ENCODE measurements at places on chromosomes 2 and 18.

DNA sequence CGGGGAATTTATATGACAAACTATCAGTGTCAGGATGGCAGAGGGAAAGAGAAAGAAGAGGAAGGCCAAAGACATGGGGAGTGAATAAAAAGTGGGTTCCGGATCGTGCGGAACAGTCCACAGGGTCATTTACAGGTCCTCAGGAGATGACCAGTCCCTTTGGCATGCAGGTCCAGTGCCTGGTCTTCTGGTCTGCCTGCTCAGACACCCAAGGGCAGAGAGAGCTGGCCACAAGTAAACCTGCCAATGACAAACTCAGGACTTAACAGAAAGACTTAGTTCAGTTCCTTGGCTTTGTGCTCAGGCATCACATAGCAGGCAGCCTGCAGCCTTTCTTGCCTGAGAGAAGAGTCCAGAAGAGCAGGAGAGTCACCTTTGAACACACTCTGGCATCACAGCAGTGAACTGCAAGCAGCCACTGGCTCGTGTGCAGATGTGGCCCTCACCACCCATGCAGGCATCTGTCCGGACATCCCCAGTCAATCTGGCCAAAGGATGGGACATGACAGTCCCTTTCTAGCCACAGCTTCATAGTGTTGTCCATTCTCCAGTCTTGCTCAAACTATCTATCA, 14.0 kb downstream of the TMEM127 start:
- DNase-seq: no peak

GRCh38 chr2:56613254-56613653, 429.5 kb downstream of the CCDC85A start:
- DNase-seq: no peak

DNA sequence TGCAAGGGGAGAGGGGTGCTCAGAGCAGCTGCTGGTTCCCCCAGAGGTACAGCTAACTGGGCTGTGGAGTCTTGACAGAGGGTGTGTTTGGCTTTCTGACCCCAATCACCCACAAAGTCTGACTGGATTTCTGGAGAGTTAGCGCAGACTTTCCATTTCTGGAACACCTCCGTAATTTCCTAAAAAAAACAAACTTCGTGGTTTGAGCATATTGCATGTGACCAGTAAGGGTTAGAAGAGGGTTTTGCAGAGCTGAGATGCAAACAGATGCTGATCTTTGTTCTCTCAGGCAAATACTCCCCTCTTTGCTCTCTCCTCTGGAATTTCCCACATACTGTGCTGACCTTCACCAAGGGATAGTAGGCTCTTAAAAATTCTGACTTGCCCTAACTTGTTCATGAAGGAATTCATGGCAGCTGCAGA, 44.5 kb upstream of the TMEM247 start:
- DNase-seq: no peak

DNA sequence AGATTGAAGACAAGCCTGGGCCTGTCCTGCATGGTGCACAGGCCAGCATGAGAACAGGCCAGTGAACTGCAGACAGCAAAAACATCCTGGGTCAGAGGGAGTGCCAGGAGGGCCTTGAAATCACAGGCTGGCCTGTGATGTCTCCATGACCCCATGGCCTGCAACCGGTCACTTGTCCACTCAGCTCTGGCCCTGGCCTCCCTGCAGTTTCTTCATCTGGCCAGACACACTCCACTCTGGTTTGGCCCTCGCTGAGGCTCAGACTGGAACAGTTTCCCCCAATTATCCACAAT, 12.6 kb downstream of the CYRIA start:
- DNase-seq: no peak

DNA sequence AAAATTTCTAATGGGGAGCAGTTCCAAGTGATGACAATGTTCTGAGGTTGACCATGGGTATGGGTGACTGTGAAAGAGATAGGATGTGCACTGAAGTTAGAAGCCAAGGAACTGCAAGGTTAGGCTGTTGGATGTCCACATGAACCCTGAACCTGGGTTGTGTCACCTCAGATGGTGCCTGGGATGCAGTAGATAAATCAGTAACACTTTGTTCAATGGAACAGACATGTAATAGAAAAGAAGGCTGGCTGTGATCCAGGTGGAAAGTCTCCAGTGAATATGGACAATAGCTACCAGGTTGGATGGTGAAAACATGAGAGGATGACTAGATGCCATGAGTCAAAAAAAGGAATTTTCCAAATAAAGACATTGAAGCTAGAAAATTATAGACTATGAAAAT, 131.4 kb downstream of the TRABD2A start:
- no peak for DNase-seq

DNA sequence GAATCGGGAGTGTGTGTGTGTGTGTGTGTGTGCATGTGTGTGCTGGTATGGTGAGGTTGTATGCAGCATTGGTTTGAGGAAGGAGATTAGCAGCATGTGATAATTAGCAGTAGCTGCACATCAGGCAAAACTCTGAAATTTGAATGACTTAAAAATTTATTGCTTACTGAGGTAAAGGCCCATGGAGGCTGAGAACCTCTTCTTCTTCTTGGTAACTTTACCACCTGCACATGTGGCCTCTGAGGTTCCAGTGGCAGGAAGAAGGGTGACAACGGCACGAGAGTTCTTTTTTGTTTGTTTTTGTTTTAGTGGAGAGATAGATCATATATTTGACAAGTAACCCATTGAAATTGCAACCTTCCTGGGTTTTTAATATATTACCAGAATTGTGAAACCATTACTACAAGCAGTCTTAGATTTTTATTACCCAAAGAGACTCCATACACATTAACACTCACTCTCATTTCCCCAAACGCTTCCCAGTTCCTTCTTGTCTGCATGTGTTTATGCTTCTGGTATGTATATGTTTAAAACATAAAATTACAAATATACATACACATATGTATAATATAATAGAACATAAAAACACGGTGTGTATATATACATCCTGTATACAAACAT, 292.1 kb downstream of the PTGR3 start:
- no peak for DNase-seq

DNA sequence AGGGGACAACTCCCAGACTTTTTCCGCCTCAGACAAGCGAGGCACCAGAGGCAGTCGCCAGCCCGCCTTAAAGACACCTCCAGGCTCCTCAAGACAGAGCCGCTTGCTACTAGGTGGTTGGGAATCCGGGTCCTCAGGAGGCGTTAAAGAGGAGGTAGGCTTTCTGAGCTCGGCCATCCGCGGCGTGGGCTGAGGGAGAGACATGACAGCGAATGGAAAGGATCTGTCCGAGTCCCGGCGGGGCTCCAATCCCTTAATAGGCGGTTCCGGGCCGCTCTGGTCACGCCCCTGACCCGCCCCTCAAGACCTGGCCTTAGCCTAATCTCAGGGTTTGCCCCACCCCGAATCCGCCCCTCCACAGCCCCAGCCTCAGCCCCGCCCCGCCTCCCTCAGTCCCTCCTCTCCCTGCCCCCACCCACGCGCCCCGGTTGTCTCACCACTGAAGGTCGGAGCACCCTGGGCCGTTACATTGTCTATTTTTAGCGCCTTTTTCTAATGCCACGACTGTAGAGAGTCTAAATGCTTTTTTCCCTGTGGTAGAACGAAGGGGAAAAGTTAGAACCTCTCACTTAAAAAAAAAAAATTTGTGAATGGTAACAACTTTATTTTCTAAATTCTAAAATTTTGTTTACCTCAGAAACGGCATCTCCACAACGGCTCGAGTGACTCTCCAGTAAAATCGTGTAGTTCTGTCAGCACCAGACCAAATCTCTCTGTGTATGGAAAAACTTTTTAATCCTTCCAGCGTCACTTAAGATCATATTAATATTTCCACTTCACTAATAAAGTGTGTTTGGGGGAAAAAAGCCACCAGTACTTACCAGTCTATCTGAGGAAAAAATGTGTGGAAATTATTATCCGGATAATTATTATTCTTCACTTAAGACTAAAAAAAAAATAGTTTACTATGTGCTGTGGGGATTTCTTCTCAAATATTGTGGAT, at the start of gene RAD51AP2:
TSS of gene RAD51AP2 (minus strand) at position 229 of the 943 bp plus-strand sequence. CDS start at position 204, 25 bp downstream.
- peak; percentile 1 for DNase-seq

GRCh38 chr2:31107591-31108300, 30.5 kb downstream of the GALNT14 start:
- no peak for DNase-seq

- DNase-seq: no peak
Observed at GRCh38 chr2:127462461-127462860, 44.2 kb downstream of the PROC start.

DNA sequence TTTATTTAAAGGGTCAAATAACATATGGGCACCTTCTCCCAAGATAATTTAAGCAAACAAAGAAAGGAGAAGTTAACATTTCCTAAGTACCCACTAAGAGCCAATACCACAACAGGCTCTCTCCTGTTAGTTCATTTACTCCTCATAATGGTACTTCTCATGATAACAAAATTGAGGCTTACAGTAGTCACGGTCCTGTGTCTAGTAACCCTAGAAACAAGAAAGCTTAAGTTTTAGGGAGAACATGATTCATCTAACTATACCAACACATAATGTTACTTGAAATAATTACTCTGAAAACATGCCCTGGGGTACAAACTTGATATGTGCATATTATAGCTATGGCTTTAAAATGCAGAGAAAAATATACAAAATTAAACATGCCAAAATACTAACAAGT, 19.8 kb downstream of the IWS1 start:
- no peak for DNase-seq

DNA sequence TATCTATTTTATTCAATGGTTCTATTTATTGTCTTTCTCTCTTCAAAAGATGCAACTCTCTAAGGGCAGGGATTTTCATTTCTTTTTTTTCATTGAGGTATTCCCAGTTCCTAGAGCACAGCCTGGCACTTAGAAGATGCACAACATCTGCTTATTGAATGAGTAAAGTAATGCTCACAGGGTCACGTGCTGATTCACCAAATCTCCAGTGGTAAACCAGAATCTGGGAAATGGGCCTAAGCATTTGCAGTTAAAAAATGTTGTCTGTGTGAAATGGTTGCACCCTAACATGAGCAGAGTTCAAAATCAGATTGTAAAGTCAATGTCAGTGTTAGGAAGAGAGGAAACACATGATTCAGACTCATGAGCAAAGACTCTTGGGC, 15.8 kb downstream of the SLC8A1 start:
- DNase-seq: no peak

GRCh38 chr2:203887677-203888076, 20.1 kb downstream of the CTLA4 start:
- DNase-seq: no peak

- no peak for DNase-seq
Observed at GRCh38 chr2:182810087-182810486, 56.4 kb downstream of the FRZB start.

DNA sequence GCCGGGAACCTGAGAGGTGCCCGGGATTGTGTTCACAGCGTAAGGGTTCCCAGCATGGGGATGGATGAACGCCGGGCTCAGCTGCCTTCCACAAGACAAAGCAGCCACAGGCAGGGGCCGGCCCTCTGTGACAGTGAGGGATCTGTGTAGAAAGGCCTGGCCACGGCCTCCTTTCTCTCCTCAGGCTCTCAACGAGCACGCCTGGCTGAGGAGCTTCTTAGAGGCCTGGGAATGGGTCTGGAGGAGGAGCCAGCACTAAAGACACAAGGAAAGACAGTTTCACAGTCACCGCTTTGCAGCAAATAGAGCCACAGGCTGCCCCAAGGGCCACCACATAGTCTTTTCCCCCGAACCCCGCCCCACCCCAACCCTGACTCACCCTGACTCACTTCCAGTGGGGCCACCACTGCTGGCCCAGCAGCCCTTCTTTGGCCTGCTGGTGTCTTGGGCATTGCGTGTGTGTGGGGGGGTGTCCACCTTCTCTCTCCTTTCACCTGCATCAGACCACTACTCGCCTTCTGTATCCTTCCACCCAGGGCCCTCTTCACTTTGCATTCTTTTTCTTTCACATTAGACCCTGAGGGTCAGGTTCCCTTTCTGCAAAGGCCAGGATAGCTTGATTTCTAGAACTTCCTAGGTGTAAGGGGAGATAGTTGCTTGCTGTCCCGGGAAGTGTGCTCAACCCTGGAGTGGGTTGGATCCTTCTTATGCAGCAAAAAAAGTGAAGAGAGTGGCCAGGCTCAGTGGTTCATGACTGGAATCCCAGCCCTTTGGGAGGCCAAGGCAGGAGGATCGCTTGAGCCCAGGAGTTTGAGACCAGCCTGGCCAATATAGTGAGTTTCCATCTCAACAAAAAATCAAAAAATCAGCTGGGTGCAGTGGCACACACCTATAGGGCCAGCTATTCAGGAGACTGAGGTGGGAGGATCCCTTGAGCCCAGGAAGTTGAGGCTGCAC, 19.3 kb upstream of the HPCAL1 start:
- DNase-seq: no peak

DNA sequence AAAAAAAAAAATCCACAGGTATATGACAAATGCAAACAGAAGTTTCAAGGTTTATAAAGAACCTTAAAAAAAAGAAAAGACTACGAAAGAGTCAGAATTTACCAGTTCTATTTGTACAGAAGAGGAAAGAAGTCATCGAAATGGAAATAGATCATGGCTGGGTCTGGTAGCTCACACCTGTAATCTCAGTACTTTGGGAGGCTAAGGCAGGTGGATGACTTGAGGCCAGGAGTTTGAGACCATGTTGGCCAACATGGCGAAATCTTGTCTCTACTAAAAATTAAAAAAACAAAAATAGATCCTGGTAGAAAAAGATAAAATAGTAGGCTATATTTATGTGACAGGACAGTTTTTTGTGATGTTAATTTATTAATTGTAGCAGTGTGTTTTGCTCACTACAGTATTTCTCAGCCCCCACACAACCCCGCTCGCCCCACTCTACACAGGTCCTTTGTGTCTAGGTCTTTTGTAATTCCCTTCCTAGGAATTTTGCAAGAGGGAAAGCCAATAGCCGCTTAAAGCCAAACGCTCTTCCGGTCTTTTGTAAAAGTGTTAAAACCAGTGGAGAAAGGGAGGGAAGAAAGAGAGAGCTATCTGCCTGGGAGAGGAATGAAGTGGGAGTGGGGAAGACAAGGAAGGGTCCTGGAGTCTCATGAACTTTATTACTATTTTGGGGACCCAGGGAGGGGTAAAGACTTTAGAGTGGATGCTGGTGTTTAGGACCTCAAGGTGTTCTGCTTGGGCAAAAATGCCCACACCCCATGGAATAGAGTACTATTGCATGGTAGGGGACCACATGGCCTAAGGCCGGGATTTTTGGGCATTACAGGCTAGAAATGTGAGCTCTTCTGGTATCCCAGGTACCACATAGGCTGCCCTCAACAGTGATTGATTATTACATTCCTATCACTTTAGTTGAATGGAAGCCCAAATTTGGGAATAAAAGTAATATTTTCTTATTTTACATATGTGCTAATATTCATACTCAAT, 59.4 kb upstream of the XPO1 start:
- DNase-seq: no peak

- DNase-seq: no peak
Observed at GRCh38 chr2:217972490-217972889, 30.3 kb downstream of the TNS1 start.

- DNase-seq: no peak
Observed at GRCh38 chr2:209808521-209808920, 36.9 kb downstream of the UNC80 start.

All from CD4-positive, alpha-beta T cell treated with Interleukin-1 beta for 1 hour (primary cell).